ENCODE measurements at places on chromosomes 1 and 21.

- DNase-seq, result no peak
Measured at GRCh38 chr1:6041432-6042062, 4.1 kb upstream of the KCNAB2 start.

- no peak for DNase-seq
Measured at GRCh38 chr1:11610629-11611180, 43.5 kb downstream of the FBXO2 start.

GRCh38 chr1:175976865-175977642 lies 230.0 kb downstream of the COP1 start:
- no peak for DNase-seq

GRCh38 chr21:33375101-33375644 lies 28.0 kb upstream of the IFNGR2 start:
- DNase-seq, result no peak

DNA sequence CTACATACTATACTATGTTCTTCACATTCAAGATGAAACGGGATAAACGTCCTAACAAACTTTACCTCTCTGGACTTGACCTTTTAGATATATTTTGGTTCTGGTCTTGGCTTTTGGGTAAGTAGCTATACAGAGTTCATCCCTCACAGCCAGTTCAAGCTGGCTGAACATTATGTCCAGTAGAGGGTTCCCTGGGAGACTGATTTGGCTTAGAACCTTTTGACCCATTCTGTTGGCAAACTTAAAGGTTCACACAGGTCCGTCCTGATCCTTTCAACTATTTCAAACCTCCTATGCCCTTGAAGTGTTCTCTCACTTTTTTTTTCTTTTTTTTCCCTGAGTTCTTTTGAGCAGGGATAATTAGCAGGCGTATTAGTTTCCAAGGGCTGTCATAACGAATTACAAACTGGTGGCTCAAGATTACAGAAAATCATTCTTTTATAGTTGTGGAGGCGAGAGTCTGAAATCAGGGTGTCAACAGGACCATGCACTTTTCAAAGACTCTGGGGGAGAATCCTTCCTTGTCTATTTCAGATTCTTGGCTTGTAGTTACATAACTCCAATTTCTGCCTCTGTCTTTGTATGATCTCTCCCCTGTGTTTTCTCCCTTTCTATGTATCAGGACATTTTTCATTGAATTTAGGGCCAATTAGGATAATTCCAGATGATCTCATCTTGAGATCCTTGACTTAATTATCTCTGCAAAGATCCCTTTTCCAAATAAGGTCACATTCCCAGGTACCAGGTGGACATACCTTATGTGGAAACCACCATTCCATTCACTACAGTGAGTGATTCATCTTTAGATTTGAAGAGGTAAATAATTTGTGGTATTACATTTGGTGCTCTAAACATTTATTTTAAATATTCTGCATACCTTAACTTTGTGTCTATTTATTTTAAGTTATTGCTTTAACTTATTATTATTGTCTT lies 257.4 kb upstream of the USP25 start:
- DNase-seq, result no peak

- DNase-seq, result no peak
Measured at GRCh38 chr1:214067853-214068703, 80.3 kb downstream of the PROX1 start.

DNA sequence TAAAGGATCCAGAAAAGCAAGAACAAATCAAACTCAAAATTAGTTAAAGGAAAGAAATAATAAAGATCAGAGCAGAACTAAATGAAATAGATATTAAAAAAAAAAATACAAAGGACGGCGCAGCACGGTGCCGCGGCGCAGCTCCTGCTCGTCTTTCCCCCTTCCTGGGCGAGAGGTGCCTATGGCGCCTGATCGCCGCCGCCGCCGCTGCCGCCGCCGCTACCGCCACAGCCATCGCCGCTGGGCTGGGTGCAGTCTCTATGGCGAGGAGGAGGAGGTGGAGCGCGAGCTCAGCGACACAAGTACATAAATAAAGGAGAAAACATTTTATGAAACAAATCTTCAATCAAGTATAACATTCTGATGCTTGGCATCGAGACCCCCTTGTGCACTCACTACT lies 77.6 kb upstream of the VANGL1 start:
- DNase-seq, result no peak

GRCh38 chr1:1111516-1112236 lies 4.2 kb downstream of the C1orf159 start:
- DNase-seq, result no peak

- no peak for DNase-seq
Measured at GRCh38 chr1:91850708-91851107, 35.2 kb downstream of the TGFBR3 start.

DNA sequence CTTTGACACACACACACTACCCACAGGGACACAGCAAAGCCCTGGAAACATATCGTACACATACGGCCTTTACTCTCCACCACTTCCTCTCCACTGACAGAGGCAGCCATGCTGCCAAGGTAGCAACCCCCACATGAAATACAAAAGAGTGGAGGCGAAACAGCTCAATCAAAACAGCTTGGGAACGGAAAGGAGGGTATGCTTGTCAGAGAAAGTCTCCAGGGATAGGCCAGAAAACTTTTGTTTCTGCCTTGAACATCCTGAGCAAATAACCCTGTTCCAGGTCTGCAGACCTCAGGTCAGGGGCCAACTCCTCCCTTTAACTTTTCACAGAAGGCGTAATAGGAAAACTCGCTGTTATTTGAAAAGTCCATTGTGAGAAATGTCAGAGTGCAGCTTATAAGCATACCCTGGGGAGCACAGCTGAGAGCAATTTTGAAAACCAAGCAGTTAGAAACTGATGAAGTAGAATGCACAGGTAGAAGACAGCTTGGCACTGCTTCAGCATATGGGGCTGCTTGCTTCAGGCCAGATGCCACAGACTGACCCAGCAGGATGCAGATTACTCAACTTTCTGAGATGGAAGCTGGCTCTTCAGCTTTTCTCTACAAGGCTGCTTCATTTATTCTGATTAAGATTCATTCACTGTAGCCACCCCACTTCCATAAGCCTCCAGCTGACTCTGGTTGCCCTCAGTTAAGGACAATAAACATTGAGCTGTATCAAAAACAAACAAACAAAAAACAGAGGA lies 18.0 kb downstream of the KIAA0319L start:
- DNase-seq, result no peak

GRCh38 chr1:165063181-165063965 lies 293.1 kb downstream of the LMX1A start:
- no peak for DNase-seq

DNA sequence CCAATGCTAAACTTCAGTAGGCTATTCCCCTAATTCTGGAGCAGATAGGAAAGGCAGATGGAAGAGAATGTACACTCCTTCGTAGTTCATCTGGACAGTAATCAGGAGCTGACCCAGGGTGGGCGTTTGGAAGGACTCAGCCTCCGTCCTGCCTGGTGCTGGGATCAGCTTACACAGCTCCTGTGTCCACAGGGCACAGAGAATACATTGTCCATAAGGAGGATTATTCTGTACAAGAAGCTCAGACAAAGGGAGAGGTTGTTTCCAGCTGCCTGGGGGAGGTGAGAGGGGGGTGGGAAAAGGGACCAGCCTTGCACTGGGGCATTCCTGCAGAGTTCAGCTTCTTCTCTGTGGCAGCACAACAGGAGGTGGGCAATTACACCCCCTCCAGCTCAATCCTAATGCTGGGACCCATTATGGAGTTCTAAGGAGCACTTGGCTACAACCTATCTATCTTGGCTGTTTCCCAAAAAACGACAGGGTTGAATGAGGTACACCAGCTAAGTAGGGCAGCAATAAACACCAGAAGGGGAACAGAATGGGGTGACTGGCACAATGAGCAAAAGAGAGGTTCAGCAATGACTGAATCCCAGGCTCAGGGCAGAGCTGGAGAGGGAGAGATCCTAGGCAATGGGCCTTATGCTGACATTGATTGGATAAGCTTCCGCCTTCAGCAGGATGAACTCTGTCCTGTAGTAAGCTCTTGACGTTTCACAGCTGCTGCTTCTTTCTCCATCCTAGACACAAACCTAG lies 7.4 kb downstream of the MED8 start:
- no peak for DNase-seq

- DNase-seq, result no peak
Measured at GRCh38 chr1:109379422-109379821, 18.3 kb downstream of the SORT1 start.

- peak; percentile 96 for DNase-seq
Measured at GRCh38 chr1:168442931-168443330, 100.9 kb downstream of the XCL2 start.

- DNase-seq, result no peak
Measured at GRCh38 chr1:87305151-87305550, 23.5 kb upstream of the LMO4 start.

GRCh38 chr21:43772425-43772821 lies 3.7 kb downstream of the CSTB start:
- DNase-seq, result no peak

Measured in NCI-H146 (cell line).